ENCODE measurements at places on chromosomes 4 and X. TPM values are rescaled to one million over a fixed set of nuclear protein-coding genes. Genes with fewer than 3 reads are reported as not detected.

- no peak for DNase-seq
Measured at GRCh38 chrX:19955306-19955705, 35.6 kb downstream of the BCLAF3 start.

- no peak for DNase-seq
Measured at GRCh38 chr4:23899565-23899964, 9.7 kb upstream of the PPARGC1A start.

The FSTL5 gene
- 0.22 TPM for polyA plus RNA-seq

DNA sequence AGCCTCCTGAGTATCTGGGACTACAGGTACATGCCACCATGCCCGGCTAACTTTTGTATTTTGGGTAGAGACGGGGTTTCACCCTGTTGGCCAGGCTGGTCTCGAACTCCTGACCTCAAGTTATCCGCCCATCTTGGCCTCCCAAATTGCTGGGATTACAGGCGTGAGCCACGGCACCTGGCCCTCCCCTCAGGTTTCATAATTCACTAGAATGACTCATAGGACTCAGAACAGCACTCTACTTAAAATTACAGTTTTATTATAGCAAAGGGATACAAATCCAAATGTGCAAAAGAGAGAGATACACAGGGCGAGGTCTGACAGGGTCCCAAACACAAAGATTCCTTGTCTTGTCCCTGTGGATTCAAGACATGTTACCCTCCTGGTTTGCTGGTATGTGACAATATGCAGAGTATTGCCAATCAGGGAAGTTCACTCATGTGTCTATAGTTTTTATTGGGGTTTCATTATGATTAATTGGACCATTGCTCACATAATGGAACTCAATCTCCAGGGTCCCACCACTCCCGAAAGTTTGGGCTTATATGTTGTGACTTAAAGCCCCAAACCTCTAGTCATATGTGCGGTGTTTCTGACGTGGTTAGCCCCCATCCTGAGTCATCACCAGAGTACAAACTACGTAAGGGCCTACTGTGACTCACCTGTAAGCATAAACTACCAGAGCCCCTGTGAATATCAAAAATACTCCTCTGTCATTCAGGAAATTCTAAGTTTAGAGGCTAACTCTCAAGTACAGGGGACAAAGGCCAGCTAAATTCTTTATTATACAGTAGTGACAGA, 5.2 kb downstream of the YIPF6 start:
- no peak for DNase-seq

DNA sequence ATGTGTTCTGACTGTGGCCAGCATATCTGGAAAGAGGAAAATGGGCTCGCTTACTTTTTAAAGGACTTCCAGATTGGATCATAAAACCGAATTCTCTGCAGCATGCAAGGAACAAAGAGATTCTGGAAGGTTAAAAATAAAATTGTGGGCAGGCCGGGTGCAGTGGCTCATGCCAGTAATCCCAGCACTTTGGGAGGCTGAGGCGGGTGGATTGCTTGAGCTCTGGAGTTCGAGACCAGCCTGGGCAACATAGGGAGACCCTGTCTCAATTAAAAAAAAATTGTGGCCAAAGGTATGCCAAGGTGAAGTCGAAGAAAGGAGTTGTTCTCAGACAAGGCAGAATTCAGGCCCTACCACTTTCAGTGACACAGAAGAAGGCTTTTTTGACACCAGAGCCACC, 37.8 kb downstream of the NELFA start:
- DNase-seq: no peak

The ZNF518B gene
- 31.7 TPM for polyA plus RNA-seq

DNA sequence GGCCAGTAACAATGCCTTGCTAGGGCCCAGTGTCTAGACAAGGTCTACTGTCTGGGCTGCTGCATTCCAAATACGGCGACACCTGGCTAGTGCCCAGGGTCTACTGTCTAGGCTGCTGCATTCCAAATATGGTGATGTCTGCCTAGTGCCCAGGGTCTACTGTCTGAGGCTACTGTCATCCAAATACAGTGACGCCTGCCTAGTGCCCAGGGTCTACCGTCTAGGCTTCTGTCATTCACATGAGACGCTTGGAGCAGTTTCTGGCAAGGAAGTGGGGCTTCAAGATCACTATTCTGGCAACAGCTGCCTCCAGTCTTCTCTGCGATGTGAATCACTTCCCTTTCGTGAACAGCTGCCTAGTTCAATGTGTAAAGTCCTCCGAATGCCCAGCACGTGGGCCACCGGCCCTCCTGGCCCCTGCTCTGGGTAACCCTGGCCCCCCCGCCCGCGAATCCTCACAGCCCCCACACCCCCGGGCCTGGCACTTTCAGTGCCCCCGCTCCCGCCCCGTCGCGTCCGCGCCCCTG, 12.7 kb downstream of the ACOX3 start:
- peak; percentile 63 for DNase-seq

GRCh38 chrX:41336447-41336846, 2.5 kb downstream of the DDX3X start:
- DNase-seq: no peak

DNA sequence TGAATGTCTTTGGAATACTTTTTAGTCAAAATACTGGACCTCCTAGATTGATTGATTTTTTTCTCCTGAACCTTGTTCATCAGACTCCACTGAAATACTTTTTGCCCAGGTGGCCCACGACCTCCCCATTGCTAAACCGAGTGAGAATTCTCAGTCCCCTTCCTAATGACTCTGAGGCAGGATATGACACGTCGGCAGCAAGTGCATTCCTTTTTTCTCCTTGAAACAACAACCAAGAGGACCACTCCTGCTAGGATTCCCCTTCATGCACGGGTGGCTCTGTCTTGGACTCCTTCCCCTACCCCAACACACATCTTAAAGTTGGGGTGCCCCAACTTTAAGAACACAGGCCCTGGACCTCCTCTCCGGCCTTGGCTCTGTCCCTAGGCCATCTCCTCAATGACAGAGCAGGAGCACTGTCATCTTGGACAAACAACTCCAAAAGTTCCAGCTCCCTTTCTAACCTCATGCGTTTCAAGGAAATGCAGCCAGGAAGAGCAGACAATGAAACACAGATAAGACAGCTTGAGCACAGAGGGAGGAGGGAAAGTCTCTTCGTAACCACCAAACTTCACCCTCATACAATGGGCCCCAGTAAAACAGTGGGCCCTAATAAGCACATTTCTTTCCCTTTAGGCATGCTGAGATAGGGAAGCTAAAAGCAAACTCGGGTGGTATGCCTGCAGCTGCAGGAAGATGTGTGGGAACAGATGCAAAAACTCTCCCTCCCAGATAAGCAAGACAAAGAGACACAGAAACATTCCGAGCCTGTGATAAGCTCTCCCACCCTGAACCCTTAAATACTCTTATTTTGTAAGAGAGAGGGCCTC, 33.9 kb downstream of the ZBTB49 start:
- DNase-seq: no peak

- no peak for DNase-seq
Measured at GRCh38 chrX:19563746-19564145, 48.4 kb upstream of the MAP3K15 start.

- no peak for DNase-seq
Measured at GRCh38 chr4:176849076-176849475, 56.4 kb upstream of the VEGFC start.

- DNase-seq: no peak
Measured at GRCh38 chrX:27884654-27885053, 76.9 kb downstream of the MAGEB10 start.

DNA sequence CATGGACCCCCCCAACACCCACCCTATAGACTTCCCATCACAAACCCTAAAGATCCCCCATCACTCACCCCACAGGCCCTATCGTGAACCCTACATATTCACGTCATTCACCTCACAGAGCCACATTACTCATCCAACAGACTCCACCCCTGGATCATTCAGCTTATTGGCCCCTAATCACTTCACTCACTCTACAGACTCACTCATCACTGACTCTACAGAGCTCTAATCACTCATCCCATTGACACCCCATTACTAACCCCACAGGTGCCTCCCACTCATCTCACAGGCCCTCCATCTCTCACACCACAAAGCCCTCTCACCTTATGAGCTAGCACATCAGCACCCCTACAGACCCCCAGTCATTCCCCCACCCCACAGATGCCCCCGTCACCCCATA, 6.3 kb upstream of the TBC1D25 start:
- DNase-seq: no peak

The THOC2 gene
- 144 TPM for polyA plus RNA-seq

GRCh38 chr4:72136429-72136828, 104.6 kb downstream of the NPFFR2 start:
- DNase-seq: no peak

DNA sequence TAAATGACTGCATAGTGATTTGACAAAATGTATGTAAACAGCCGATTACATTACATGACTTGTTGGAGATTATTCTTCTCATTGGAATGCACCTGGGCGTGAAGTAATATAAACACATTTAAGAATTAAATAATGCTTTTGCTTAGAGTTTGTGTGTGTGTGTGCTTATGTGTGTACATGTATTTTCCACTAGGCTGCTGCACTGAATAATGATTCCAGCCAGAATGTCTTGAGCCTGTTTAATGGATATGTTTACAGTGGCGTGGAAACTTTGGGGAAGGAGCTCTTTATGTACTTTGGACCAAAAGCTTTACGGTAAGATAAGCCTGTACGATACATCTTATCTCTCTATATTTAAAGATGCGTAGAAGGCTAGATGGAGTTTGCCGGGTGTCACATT, 12.6 kb downstream of the NEIL3 start:
- no peak for DNase-seq

DNA sequence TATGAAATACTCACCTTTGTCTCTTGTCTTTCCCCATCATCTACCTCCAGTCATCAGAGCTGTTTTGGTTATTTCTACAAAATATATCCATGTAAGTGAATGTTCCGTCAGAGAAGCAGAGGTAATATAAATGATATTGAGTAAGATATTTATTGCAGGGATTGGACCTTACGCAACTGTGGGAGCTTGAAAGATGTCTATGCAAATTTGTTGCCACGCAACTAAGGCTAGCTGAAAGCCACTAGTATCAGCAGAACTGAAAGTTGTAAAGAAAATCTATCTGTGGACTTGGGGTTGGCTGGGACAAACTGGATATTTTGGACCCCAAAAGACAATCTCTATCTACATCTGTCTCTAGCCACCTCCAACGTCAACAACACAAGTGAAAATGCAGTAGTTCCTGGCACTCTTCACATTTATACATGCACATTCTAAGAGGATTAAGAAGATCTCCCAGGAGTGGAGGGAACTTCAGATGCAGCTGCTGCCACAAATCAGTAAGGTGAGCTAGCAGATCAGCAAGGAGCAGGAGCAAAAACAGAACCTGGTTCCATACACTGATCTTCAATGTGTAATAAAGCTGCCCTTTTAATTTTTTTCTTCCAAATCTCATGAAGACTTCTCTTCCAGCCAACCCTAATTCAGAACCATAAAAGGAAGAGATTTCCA, 8.5 kb upstream of the CCSER1 start:
- no peak for DNase-seq

- no peak for DNase-seq
Measured at GRCh38 chrX:136574548-136574947, 42.5 kb downstream of the VGLL1 start.

The PAGE2B gene
- polyA plus RNA-seq: not detected

The GATA1 gene
- 1.5 TPM for polyA plus RNA-seq

GRCh38 chr4:41069838-41070237, 144.5 kb downstream of the APBB2 start:
- no peak for DNase-seq

- no peak for DNase-seq
Measured at GRCh38 chrX:154476821-154477220, 2.3 kb downstream of the LAGE3 start.

All from right lung (tissue), 10 donors.